ENCODE measurements at places on chromosomes 13 and 19.

DNA sequence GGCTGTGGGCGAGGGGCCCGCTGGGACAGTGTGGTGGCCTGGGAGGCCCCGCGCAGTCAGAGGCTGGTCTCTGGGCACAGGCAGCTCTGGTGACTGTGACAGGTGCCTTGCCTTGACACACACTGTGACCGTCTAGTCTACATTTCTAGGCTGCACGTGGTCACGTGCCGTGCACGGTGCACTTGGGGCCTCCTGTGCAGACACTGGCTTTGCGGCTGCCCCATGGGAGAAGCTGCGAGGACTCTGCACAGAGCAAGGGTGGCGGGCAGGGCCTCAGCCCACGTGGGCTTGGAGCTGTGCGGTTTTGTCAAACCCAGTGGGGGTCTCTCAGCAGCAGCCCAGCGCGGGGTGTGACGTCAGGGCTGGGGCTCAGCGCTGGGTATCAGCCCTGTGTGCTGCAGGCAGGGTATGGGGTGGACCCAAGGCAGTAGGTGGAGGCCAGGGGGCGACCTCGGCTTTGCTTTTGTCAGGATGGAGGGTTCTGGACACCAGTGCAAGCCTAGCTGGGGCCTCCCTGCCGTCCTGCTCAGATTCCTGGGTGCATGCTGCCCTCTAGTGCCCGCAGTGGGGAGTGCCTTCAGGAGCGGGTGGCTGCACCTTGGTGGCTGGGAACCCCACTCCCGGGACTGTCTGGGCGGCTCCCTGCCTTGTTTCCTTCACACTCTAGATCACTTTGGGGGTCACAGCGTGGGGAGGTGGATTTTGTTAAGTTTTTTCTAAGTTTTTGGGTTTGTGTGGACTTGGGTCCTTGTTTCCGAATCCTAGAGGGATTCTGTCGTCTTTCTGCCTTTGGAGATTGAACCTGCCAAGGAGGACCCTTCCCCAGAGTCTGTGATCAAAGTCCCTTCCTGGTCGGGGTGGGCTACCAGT, 62.6 kb downstream of the KDM4B start:
- DNase-seq: peak; percentile 97

- no peak for DNase-seq
These were observed 357 bp downstream of the RPS11 start for GRCh38 chr19:49496574-49497008.

GRCh38 chr13:50584856-50585580, 258.5 kb downstream of the DLEU7 start:
- DNase-seq: no peak

- peak; percentile 25 for DNase-seq
These were observed 1.3 kb downstream of the PRR22 start for GRCh38 chr19:5782945-5783919.

- DNase-seq: no peak
These were observed 614.5 kb downstream of the TBC1D4 start for GRCh38 chr13:74867460-74867859.

Data from SK-N-SH (cell line).